ENCODE measurements at places on chromosomes 16 and 17.

- DNase-seq: no peak
Measured at GRCh38 chr16:9016824-9017223, 53.1 kb upstream of the USP7 start.

- no peak for DNase-seq
Measured at GRCh38 chr17:34879146-34879545, 82.1 kb downstream of the CCT6B start.

- DNase-seq: no peak
Measured at GRCh38 chr16:67855789-67856188, 8.3 kb upstream of the CENPT start.

DNA sequence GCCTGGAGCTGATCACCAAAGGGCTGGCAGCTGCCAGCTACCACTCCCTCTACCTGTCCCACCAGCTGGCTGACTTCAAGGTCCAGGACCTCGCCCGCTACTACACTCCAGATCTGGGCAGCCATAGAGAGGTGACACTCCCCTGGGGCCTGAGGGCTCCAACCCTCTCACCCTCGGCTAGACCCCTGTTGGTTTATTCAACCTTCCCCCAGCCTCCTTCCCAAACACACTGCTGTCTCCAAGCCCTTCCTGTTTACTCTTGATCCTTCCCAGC, 18.0 kb downstream of the ALOX12B start:
- no peak for DNase-seq

DNA sequence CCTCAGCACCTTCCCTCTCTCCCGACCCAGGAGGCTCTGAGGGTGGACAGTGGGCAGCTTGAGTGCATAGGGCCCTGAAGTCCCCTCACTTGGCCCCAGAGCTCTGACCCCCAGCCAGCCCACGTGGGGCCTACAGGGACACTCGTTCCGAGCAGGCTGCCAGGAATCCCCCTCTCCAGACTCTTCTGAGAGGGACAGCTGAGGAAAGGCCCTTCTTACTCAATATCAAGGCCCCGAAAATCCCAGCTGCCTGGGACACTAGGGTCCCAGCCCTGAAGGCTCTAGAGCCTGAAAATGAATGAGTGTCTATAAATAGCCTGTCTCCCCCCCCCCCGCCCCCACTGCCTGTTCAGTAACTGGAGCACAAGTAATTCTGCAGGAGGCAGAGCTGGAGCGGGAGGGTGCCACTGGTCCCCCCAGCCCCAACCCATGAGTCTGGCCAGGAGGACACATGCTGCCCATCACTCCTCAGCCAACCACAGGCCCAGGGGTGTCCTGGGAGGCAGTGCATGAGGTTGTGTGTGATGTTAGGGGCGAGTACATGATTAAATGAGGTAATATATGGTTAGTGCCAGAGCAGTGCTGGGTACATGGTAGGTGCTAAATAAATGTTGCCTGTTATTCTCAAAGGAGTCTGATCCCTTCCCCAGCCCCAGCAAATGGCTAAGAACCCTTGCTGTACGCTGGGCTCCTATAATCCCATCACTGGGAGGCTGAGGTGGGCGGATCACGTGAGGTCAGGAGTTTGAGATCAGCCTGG, 11.6 kb downstream of the ADAM11 start:
- DNase-seq: no peak
